ENCODE measurements at places on chromosomes 6 and 20.

GRCh38 chr6:140874066-140874465 lies 1258.7 kb upstream of the GJE1 start:
- no peak for DNase-seq

DNA sequence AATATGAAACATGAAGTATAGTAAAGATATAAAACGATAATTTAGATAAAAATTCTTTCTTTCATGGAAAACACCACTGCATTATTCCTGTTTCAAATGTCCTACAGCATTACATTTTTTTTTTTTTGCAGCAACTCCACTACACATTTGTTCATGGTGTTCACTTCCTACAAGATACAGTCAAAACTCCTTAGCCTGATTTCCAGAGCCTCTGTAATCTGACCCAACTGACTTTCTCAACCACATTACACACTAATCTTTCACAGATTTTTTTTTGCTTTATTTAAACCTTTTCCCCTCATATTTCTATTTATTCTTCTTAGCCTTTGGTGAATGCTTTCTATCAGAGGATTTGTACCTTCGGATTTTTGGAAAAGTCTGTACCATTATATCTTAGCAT lies 176.5 kb upstream of the PDE7B start:
- no peak for DNase-seq

GRCh38 chr20:40768105-40768504 lies 79.1 kb upstream of the MAFB start:
- no peak for DNase-seq

DNA sequence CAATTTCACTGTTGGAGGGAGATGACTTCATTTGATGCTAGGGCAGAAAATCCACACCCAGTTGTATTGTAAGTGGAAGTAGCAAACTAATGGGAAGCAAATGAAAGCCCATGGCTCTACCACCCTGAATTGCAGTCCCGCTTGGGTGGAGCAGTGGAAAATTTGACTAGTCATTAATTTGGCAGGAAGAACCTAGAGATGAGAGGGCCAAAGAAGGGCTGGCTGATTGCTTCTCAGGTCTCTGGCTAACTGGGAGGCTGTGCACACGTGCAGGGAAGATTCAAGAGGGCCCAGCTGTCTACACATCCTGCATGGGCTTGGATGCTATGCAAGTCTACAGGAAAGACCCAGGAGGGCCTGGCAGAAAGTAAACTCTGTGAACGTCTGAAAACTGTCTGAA lies 466.2 kb downstream of the TFAP2A start:
- DNase-seq: no peak

DNA sequence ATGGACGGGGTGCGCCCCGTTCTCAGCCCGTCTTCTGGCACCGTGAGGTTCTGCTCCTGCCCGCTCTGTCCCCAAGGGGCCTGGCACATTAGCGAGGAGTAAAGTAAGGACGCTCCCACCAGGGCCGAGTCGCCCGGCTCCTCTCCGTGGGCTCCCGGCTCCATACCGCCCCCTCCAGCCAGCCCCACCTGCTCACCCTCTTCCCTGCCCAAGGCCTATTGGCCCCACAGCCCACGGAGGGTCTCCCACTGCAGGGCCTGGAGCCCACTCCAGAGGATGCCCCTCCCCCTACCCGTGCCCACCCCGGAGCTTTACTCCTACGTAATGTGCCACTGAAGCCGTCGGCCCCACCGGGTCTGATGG lies 47.5 kb upstream of the CHRNA4 start:
- DNase-seq: no peak

Measured in activated gamma-delta T cell (primary cell).